ENCODE measurements at places on chromosomes 5 and 9.

DNA sequence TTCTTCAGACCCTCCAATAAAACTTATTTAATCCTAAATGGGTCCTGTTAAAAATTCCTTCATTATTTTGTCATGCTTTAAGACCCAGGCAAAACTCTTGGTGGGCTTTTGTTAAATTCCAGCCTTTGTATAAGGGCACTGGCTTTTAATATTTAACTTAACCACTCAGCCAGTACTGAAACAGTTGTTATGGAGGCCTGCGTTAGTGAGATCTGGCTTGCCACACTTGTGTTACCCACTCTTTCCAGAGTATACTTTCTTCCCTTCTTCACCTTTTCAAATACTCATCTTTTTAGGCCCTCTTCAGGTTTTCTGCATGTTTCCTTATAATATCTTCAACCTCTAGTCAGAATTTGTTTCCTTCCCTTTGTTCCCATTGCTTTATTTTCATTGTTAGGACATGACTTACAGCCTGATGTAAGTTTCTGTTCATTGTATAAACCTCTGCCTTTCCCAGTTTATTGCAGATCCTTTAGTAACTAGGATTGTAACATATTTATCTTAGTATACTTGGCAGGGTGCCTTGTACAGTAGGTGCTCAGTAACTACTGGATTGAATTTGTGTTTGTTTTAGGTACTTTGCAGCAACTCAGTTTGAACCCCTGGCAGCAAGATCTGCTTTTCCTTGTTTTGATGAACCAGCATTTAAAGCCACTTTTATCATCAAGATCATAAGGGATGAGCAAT is 48.8 kb downstream of the LNPEP start:
- DNase-seq: no peak

DNA sequence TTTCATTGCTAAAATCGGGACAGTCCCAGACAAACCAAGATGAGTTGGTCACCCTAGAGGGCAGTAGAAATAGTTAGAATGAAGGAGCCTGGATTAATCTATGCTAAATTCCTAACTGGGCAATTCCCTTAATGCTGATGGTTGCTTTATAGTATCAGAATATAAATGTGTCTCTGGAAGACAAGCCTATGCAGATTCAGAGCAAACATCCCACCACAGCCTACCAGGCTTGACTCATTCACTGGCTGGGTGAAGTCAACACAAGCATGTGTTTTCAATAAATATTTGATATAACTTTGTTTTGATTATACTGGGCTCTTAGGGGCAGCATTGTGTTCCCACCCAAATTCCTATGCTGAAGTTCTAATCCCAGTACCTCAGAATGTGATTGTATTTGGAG is 79.3 kb downstream of the RMI1 start:
- DNase-seq: no peak

- DNase-seq: no peak
Observed at GRCh38 chr5:75460942-75461610, 50.4 kb downstream of the CERT1 start.

DNA sequence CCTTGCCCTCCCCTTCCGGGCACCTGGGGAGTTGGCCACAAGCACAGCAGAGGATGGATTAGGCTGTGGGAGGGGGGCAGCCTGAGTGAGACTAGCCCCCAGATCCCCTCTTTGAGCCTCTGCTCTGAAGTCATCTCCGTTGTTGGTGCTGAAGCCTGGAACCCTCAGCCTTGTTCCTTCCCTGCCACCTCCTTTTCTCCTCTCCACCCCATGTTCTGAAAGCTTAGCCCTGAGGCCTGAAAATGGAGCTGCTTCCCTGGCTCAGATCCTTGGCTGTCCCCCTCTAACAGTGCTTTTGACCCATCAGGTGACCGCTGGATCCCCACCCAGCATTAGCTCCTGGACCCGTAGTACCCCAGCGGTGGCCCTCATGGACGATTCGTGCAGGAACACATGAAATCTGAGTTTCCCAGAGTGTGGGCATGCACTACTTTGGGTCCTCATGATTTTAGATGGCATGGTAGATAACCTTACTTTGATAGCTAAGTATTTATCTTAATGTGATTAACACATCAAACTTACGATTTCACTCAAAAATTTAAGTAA is 21.6 kb upstream of the ANGPTL2 start:
- DNase-seq: no peak

- no peak for DNase-seq
Observed at GRCh38 chr5:83764101-83764500, 43.4 kb upstream of the HAPLN1 start.

DNA sequence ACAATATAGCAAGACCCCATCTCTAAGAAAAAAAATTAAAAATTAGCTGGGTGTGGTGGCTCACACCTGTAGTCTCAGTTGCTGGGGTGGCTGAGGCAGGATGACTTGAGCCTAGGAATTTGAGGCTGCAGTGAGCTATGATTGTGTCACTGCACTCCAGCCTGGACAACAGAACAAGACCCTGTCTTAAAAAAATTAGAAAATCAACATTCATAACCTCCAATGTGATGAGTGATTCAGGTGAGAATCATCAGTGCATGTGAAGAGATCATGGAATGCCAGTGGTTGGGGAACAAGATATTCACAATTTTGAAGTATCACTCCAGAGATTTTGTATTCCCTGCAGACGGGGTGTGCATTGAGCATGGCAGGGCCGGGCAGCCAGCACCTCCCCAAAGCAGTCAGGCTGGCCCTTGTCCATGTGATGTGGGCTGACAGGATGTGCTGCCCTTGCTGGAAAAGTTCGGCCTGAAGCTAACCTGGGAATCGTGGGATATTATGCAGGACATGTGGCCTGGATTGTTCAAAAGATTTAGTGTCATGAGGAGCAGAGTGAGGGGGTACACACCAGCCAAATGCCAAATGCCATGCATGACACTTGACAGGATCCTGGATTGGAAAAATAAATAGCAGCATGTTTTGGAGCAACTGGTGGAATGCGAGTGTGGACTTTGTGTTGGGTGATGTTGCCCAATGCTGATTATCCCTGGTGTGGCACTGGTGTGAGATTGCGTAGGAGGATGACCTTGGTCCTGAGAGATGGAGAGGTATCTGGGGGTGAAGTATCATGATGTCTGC is 189.0 kb downstream of the RGS3 start:
- no peak for DNase-seq

GRCh38 chr5:34522599-34523386 is 133.3 kb upstream of the RAI14 start:
- peak; percentile 39 for DNase-seq

GRCh38 chr9:91176426-91176825 is 185.3 kb downstream of the AUH start:
- DNase-seq: no peak

- no peak for DNase-seq
Observed at GRCh38 chr5:88552426-88552825, 283.8 kb upstream of the TMEM161B start.

- DNase-seq: no peak
Observed at GRCh38 chr9:89398621-89399020, 80.3 kb downstream of the SECISBP2 start.

DNA sequence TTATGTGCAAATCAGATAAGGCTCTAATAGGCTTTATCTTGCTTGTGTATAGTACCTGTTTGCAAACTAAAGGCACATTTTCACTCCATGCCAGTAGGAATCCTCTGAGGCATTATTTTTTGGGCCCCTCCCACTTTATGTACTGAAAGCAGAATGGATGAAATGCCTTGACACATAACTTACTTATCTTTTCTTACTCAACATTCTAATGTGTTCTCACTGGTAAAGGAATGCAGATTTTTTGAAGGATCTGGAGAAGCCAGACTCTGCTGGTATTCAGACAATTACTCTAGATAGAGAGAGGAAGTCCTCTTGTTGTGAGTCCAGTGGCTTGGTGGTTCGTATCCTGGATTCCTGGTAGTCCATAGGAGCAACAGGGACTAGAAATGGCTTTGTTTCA is 336.7 kb downstream of the CCDC171 start:
- no peak for DNase-seq

DNA sequence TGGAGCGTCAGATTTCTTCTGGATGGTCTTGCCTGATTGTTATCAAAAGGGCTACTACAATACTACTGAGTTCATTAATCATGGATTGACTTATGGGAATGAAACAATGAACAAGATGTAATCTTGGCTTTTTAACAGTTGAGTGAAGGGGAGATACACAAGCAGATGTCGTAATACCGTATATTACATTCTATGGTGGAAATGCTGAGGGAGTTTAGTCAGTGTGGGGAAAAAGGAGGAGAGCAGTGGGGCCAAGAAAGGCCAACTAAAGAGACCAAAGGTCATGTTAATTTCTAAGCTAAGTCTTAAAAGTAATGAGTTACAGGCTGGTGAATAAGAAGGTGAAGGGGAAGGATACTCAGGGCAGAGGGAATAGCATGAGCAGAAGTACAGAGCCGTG is 29.0 kb upstream of the PSAT1 start:
- DNase-seq: no peak

DNA sequence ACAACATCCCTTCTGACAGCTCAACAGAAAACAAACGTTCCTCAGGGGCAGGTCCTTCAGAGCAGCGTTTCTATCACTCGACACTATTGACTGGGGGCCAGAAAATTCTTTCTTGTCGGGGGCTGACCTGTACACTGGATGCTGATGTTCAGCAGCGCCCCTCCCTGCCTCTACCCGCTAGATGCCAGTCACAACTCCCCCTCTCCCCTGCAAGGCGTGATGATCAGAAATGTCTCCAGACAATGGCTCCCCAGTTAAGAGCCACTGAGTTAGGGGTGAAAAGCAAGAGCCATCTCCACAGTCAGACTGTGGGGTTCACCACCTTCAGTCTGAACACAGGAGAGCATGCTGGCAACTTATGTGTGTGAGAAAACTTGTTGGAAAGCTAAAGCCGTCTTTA is 39.8 kb downstream of the SERINC5 start:
- DNase-seq: no peak

DNA sequence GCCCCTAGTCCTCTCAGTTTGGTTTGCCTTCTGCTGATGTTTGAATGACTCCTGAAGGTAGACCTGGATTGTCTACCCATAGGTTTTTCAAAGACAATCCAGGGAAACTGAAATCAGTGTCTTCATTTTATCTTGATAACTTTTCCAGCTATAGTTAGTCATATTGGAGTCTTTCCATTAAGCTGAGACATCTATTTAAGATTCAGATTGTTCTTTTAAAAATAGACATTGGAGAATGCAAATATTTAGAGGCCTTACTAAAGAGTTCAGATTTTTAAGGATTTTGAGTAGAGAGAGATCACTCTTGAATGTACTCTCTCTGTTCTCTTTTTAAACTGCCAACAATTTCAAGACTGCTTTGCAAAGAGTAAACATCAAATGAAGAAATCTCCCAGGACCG is 69.1 kb downstream of the GDNF start:
- DNase-seq: no peak

DNA sequence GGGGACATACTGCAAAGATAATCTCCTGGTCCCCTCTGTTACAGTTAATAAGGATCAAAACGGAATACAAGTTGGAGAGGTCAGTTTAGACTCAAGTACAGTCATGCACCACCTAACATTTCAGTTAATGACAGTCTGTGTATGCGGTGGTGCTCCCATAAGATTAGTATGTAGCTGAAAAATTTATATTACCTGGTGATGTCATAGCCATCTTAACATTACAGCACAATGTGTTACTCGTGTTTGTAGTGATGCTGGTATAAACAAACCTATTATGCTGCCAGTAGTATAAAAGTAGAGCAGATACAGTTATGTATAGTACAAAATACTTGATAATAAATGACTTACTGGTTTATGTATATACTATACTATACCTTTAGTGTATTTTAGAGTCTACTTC is 207.9 kb downstream of the GDNF start:
- DNase-seq: no peak

- DNase-seq: no peak
Observed at GRCh38 chr5:72151169-72151568, 43.9 kb downstream of the MAP1B start.

DNA sequence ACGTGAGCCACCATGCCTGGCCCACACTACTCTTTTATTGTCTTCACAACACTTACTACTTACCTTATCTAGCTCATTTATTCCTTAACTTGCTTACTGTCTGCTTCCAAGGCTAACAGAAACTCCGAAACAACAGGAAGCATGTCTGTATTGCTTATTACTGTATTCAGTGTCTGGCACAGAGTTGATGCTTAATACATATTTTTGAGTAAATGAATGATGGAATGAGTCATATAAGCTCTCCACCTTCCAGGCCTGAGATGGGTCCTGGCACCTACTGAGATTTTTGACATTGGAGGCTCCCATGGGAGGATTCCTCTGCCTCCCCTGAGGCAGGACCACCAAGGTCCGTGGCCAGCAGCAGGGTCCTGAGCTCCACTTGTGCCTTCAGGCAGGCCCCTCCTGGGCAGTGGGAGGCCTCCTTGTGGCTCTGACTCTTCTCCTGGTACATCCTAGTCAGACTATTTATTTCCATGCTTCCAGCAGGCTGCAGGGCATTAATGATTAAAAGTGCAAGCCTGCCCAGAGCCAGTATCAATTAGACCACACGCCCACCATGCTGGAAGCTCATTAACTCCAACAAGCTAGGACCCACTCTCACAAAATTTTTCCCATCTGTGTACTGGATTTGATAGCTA is 76.5 kb upstream of the CTNNA1 start:
- no peak for DNase-seq

DNA sequence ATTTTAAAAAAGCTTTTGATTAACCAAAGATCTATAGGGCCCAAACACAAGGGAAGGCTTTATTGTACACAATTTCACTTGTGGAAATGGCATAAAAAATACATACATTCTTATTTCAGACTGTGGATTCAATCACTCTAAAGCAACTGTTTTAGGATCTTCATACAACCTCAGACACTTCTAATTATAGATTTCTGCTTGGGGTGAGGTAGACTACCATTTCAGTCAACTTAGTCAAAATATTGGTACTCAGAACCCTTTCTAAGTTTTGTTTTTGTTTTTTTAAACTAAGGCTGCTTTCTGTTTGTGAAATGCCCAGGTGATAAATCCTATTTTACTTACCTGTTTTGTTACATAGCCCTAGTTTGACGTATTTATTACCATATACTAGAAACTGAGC is 284.5 kb upstream of the RASA1 start:
- DNase-seq: no peak

DNA sequence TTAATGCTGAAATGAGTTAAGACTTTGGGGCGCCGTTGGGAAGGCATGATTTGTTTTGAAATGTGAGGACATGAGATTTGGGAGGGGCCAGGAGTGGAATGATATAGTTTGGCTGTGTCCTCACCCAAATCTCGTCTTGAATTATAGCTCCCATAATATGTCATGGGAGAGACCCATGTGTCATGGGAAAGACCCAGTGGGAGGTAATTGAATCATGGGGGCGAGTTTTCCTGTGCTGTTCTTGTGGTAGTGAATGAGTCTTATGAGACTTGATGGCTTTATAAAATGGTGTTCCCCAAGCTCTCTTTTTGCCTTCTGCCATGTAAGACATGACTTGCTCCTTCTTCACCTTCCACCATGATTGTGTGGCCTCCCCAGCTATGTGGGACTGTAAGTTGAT is 5.1 kb downstream of the SLC25A48 start:
- no peak for DNase-seq

GRCh38 chr5:82425591-82425990 is 147.4 kb upstream of the RPS23 start:
- DNase-seq: no peak
